ENCODE measurements at places on chromosomes 3 and 15.

GRCh38 chr3:80051602-80051962, 283.8 kb upstream of the ROBO1 start:
- DNase-seq: no peak

GRCh38 chr15:71647487-71647808, 162.9 kb upstream of the NR2E3 start:
- DNase-seq: no peak

- DNase-seq: no peak
These were observed 27.6 kb downstream of the TBC1D2B start for GRCh38 chr15:78049691-78050440.

DNA sequence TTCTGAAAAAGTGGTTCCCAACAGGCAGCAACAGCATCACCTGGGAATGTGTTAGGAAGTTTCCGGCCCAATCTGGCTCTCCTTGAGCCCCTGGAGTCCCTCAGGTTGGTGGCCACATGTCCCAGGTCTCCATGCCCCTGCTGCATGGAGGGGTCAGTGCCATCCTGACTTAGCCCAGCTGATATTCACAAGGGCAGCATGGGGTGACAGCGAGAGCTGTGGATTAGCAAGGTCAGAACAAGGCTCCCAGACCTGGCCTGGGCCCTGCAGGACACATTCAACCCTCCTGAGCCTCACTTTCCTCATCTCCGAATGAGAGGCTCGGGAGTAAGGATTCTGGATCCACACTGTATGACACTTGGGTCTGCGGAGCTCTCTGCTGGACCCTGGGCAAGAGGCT, 243.8 kb upstream of the TLE3 start:
- DNase-seq: no peak

DNA sequence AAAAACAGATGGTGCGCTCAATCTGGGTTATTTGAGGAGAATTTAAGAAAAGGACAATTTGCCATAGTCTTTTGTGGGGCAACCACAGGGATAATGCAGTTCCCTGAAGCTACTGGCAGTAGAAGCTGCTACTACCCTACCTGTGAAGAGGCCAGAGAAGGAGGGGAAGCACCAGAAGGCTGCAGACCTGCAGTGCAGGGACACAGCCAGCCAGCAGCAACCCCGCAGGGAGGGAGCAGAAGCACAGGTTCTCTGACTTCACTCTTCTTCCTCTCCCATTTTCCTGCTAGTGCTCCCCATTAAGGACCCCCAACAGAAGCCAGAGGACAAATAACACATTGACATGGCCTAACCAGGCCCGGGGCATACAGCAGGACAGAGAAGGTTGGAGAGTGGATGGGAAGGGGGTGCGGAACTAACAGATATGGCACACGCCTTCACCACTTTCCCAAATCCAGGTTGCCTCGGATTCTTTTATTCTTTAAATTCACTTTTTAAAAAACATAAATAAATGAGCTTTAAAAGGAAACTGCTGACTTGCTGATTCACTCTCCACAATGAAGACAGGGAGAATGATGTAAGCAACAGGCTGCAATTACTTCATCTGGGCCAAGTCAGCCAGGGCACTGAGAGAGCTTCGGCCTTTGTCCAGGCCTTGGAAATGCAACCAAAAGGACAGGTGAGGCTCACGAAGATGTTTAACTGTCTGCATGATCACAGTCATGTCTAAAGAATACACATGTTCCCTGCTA, 30.1 kb downstream of the POPDC2 start:
- no peak for DNase-seq

DNA sequence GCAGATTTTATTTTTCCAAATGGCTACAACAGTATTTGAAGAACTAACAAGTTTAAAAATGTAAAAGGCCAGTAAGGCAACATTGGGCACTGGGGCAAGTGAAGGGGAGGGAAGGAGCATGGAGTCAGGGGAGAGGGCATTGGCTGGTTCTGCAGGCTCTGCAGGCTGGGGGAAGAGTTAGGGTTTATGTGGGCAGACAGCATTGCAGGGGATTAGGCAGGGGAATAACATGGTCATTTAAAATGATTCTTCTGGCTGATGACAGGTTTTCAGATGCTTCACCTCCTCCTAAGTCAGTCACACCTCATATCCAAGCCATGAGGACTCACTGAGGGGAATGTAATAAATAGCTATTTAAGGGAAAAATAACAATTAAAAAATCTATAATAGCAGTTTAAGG, 52.6 kb downstream of the BTD start:
- DNase-seq: no peak

GRCh38 chr3:135128818-135129217, 333.8 kb downstream of the EPHB1 start:
- no peak for DNase-seq

DNA sequence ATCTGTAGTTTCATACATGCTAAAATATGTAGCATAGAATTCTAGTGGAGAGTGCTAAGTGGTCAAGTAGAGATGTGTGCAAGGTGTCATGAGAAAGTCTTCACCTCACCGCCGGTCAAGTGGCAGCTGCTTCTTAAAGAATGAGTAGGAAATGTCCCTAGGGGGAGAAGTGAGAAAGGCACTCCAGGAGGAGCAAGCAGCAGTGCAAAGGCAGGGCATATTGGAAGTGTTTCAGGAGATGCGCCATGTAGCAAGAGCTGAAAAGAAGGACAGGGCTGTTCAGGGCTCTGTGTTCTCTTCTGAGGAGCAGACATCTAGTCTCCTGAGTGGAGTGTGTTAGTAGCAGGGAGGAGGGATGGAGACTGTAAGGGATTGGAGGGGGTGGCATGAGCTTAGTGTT, 312.4 kb upstream of the SEMA6D start:
- DNase-seq: no peak

GRCh38 chr3:39064646-39065045, 12.8 kb downstream of the WDR48 start:
- DNase-seq: no peak

DNA sequence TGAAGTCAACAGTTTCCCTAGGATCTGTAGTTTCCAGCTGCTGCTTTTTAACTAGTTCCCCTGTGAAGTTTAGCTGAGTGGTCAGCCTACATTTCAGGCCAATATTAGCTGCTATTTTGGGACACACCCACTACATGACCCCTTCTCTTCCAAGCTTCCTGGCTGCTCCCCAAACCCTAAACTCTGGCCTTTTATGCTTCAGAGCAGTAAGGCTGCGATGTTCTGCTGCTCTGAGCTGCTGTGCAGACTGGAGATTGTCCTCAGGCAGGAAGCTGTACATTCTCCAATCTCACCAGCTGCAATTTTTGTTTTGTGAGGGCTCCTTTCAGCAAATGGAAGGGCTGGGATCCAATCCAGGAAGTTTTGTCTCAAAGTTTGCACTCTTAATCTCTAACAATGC, 48.0 kb upstream of the WDR72 start:
- DNase-seq: no peak

GRCh38 chr3:18735005-18735404, 309.9 kb upstream of the SATB1 start:
- no peak for DNase-seq

GRCh38 chr15:63457379-63457778, 47.0 kb upstream of the USP3 start:
- DNase-seq: no peak

DNA sequence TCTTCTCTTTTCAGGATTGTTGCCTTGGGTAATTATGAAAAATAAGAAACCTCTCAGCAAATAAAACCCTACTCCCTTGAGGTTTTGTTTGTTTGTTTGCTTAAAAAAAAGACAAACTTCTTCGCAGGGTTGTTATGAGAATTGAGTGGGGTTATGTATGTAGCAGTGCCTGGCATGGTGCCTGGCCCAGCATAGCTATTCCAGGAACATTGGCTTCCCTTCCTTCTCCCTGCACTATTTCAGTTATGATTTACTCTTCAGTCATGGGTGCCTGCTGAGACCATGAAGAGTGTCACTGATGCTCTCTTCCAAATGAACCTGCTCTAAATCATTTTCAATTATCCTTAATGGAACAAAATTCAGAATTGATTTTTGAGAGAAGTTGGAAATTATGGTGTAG, 283.5 kb upstream of the ROPN1 start:
- DNase-seq: no peak

DNA sequence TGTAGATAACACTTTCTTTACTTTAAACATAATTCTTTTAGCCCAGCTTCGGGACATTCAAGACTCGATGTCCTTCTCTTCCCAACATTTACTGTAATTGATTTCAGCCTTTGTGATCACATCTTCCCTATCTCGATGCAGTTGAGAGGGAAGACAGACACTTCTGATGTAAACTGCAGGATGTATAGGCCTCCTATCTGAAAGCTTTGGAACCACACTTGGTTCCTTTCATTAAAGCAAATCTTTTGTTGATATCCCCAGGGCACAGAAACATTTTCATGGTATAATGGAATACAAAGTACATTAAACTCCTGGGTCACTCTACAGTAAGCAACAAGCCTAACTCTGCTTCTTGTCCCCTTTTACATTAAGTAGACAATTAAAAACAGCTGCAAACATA, 6.4 kb downstream of the GRM7 start:
- no peak for DNase-seq

- DNase-seq: no peak
These were observed 90.8 kb downstream of the PGPEP1L start for GRCh38 chr15:98916826-98917225.

- no peak for DNase-seq
These were observed 17.7 kb downstream of the FRMD4B start for GRCh38 chr3:69368129-69368741.

GRCh38 chr3:19473971-19474580, 325.8 kb downstream of the KCNH8 start:
- no peak for DNase-seq

GRCh38 chr3:40192628-40193027, 116.9 kb upstream of the EIF1B start:
- DNase-seq: no peak

- DNase-seq: no peak
These were observed 36.0 kb downstream of the MORC1 start for GRCh38 chr3:109081746-109082510.

- no peak for DNase-seq
These were observed 202.8 kb downstream of the SV2B start for GRCh38 chr15:91302588-91303439.

DNA sequence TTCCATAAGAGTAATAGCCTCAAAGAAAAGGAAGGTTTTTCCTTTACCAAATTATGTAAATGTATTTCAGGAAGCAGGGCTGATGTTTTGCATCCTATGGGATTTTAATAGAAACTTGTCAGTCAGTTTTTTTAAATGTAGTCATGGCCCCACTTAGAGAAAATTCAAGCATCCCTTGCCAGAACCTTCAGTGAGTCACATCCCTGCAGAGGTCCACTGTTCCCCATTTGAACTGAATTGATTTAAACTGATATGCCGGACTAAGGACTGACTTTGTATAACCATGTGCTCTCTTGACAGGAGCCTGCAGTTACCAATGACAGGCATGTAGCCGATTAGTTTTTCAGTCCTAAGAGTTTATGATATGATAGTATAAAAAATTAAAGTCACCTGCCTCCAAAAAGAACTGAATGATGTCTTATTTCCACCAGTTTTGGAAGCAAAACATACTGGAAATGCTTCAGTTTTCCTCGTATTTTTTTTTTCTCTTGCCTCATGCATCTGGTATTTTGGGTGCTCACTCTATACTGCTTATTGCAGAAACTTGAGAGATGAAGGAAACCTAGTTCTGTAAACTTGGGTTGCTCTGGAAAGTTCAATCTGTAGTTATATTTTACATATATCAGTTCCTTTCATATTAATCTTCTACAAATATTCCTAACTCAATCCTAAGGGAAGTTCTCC, 30.7 kb downstream of the LRTM1 start:
- DNase-seq: no peak

DNA sequence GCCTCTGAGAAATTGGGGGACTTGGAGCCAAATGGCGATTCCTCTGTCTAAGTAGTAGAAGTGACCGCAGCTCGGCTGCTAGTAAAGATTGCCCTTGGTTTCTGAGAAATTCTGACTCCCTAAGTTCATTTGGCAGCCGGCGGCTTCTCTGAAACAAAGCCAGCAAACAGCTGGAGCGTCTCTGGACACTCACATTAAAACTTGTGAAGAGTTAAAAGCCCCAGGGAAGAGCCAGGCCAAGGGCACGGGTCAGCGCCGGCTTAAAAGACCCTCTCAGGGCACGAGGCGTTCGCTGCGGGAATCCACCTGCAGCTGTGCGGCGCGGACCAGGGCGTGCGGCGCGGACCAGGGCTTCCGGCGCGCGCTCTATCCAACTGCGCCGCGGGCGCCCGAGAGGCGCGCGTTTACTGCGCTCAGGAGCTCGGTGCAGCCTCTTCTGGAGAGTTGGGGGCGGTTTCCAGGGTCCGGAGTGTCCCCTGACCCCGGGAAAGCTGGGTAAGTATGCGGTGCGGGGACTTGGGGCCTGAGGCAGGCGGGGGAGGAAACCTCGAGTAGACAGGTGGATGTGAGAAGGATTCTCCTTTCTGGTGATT, at the start of gene COL6A5:
TSS of gene COL6A5 (plus strand) at position 186 of the 593 bp plus-strand sequence. CDS start 27,967 bp downstream, outside the sequence.
- no peak for DNase-seq

- DNase-seq: no peak
These were observed 586.0 kb upstream of the TGFBR2 start for GRCh38 chr3:30020380-30020779.

DNA sequence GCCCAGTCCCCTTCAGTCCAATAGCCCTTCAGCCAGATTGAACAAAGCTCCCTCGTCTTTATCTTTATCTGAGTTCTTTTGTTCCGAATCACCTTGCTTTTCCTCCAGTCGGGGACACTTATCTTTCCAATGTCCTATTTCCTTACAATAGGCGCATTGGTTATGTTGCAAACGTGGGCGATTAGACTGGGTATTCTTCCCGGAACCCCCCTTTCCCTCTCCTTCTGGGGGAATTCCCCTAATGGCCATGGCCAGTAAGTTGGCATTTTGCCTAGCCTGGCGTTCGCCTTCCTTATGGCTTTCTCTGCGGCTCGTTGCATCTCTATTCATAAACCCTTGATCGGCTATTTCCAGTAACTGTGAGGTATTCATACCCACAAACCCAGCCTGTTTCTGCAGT, 82.2 kb upstream of the VEPH1 start:
- DNase-seq: no peak

- DNase-seq: no peak
These were observed 248.5 kb downstream of the RAP2B start for GRCh38 chr3:153410517-153410916.

DNA sequence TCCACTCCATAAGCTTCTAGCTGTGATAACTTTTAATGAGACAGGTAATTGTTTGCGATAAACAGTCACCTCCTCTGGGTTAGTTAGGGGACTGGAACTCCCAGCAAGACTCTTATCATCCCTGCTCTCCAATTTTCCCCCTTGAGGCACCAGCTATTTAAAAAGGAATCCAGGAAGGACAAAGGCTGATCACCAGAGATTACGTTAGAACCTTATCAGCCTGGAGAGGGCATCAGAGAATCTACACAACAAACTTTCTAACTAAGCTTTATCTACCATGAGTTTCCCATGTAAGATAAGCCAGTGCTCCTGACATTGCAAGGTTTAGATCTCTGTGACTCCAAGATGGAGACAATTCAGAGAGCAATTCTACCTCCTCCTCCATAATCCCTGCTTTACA, 31.3 kb downstream of the GPR176 start:
- DNase-seq: no peak

DNA sequence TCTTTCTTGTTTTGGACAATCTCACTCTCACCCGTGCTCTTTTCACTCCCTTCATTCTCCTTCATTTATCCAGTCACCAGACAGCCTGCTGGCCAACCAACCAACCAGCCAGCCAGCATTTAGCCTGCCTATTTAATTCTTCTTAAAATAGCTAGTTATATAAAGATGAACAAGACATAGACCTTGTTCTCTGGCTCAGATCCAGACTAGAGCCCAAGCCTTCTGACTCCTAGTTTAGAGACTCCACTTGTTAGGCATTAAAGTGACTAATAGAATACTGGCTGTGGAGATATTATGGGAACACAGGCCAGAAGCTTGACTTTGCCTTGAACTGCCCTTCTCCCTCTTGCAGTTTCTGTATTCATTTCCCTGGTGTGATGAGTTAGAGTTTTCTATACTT, 215.3 kb upstream of the THRB start:
- DNase-seq: no peak
